ENCODE measurements at places on chromosomes 5 and 9. TPM values are rescaled to one million over a fixed set of nuclear protein-coding genes. Genes with fewer than 3 reads are reported as not detected.

DNA sequence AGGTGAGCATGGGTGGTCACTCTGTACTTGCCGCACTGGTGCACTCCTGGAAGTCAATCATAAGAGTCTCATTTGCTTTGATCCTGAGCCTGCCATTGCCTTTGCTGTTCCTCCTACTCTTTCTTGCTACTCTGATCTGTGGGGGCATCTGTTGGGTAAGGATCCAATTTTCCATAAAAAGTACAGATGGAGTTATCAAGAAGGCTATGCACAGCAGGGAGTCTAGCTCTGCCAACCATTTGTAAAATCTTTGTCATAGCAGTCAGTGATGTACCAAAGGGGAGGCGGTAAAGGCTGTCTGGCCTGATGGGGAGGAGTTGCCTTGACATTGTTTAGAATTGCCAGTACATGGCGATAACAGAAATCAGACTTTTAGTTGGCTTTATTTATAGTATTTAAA lies 109.0 kb upstream of the PLPPR1 start:
- no peak for DNase-seq
- no peaks in the 10 kb centered on the region for H3K4me1 ChIP-seq
- no peaks in the 10 kb centered on the region for H3K27me3 ChIP-seq
- H3K36me3 ChIP-seq: no peaks in the 10 kb centered on the region

GRCh38 chr5:15806613-15807012 lies 306.6 kb downstream of the FBXL7 start:
- no peak overlapping the region for H3K27ac ChIP-seq
- H3K36me3 ChIP-seq: no peaks in the 10 kb centered on the region
- DNase-seq: no peak
- no peak overlapping the region for H3K4me3 ChIP-seq

GRCh38 chr9:94166976-94167346 lies 82.7 kb downstream of the PTPDC1 start:
- no peaks in the 10 kb centered on the region for H3K36me3 ChIP-seq
- peak overlapping the region; percentile 100 for H3K27ac ChIP-seq
- peak overlapping the region; percentile 82 for H3K4me3 ChIP-seq
- H3K4me1 ChIP-seq: peaks cover 37% of the 10 kb centered on the region
- H3K27me3 ChIP-seq: no peaks in the 10 kb centered on the region

Gene SURF6
- total RNA-seq: 19.3 TPM

Gene PCDH1
- 3.2 TPM for total RNA-seq

Gene PCDHA12
- total RNA-seq: not detected

Gene MEGF9
- 11.1 TPM for total RNA-seq

Gene EMB
- 124 TPM for total RNA-seq

Gene PCDHB11
- total RNA-seq: not detected

Measured in naive thymus-derived CD4-positive, alpha-beta T cell (primary cell).